ENCODE measurements at places on chromosomes 11 and 22.

- DNase-seq: no peak
Observed at GRCh38 chr22:46429325-46429853, 93.9 kb downstream of the TRMU start.

DNA sequence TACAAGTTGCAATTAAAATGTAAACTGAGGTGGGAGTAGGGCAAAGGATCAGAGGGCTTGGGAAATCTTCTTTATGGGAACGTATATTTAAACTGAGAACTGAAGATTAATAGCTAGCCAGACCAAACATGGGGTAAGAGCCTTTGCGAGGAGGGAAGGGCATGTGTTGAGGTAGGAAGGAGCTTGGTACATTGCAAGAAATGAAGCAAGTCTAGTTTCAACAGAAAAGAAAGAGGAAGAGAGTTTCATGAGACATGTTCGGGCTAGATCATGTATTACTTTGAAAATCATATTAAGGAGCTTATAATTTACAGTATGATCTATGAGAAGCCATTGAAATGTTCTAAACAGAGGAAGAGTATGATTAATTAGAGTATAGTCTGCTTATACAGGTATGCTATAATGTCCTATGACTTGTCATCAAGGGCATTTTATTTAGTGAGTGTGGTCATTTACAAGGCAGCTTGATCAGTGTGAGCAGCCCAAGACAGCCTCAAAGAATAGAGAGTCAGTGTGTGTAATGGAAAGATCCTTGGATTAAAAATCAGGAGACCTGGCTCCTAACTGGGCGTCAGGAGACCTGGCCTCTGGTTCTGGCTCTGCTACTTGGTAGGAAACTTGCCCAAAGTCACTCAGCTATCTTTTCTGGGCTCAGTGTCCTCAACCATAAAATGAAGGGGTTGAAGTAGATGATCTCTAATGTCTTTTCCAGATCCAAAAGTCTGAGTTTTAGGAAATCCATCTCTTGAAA lies 10.9 kb downstream of the GAS2 start:
- DNase-seq: no peak

GRCh38 chr11:2302306-2302895 lies 588 bp downstream of the TSPAN32 start:
- no peak for DNase-seq

DNA sequence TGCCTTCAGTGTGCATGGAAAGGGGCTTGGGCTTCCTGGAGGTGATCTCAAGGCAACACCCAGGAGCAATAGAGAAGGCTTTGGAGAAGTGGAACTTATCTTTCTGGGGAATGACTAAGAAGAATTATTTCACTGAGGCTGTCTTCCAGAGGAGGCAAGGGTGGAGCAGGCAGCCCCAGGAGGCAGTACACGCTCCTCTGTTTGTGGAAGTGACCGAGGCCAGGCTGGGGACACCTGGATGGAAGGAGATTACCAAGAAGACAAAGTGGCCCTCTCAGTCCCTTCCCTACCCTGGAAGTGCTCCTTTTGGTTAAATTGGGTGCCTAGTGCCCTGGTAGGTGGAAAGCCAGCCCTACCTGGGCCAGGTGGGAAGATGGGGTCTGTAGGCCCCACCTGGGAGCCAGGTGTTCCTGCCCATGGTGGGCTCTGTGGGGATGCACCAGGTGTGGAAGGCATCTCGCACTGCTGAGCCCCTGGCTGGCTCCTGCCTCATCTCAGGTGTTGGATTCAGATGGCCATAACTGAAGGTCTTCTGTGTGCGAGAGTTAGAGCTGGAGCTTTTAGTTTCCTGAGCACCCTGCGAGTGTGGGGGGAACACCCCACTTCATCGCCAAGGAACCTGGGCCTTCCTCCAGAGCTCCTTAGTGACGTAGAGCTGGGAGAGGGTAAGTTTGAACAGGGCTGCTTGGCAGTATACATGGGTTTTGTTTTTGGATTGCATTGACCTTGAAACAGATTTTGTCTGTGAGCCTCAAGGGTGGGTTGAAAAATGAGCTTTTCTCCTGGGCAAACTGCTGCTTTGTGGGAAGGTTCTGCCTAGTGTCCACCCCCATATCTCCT lies 46.1 kb downstream of the MICAL2 start:
- DNase-seq: no peak

- DNase-seq: no peak
Observed at GRCh38 chr11:17423533-17424310, 35.3 kb upstream of the KCNJ11 start.

DNA sequence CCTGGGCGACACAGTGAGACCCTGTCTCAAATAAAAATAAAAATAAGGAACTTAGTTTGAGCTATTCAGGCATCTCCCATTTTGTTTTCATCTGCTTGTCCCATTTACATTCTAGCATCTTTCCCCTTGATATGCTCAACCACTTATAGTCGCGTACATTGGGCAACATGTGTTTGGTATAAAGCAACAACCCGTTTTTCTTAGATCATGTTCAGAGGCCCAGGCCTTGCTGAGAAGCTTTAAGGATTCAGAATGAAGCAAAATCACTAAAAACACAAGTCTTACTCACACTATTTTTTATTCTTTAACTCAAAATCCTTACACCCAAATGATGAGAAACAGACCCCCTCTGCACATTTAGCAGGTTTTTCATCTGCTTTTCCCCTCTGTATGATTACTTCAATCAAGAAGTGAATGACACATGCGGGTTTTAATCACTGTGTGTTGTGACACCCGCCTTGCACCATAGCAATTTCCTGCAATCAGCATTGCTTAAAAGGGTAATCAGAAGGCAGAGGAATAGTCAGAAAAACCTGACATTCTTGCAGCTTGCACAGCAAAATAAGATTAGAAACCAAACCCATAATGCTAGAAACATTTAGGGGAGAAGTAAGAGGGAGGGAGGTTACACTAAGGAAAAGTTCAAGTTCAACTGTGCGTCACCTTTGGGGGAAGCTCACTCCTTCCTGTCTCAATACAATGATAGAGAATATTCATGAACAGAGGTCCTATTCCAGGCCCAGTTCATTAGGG lies 25.9 kb downstream of the ALG9 start:
- no peak for DNase-seq

DNA sequence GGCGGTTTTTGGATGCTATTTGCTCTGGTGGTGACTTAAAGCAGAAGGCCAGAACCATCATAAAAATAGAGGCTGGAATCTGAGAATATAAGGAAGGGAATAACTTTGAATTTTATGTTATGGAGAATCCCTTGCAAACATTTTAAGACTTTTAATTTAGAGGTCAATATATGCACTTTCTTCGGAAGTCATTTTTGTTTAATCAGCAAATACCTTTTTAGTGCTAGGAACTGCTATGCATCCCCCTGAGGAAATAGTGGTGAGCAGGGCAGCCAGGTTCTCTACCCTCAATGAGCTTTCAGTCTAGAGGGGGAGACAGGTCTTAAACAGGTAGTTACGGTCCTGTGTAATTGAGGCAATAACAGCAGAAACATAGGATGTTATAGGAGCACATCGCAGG lies 266.5 kb upstream of the MPPED2 start:
- DNase-seq: no peak

GRCh38 chr22:45441138-45441537 lies 27.6 kb downstream of the RIBC2 start:
- no peak for DNase-seq

DNA sequence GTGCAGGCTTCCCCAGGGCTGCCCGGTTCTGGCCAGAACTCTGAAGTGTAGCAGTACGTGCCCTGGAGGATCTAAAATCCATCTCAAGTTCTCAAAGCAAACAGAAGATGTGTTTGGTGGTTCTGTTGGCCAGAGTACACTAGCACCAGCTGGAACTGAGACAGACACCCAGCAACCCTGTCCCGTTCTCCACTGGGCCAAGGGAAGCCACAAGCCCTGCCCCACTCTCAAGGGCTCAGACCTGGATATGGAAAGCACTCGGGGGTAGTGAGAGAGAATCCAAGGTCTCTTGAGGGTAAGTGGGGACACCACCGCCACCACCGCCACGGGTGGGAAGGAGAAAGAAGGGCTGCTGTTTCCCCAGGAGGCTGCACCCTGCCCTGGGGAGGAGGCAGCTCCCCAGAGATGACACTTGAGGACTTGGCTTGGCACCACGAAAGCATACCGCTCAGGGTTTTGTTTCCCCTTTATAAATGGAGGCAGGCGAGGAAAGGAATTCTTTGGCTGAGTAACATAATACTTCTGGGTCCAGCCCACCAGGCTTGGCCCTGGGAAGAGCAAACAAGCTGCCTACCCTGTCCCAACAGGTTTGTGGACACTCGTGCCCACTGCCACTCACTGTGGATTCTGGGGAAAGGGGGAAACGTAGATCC lies 56.1 kb upstream of the POU2AF1 start:
- no peak for DNase-seq

GRCh38 chr22:47168900-47169800 lies 406.7 kb downstream of the TBC1D22A start:
- DNase-seq: no peak

- DNase-seq: no peak
Observed at GRCh38 chr11:40787224-40787623, 672.2 kb downstream of the LRRC4C start.

DNA sequence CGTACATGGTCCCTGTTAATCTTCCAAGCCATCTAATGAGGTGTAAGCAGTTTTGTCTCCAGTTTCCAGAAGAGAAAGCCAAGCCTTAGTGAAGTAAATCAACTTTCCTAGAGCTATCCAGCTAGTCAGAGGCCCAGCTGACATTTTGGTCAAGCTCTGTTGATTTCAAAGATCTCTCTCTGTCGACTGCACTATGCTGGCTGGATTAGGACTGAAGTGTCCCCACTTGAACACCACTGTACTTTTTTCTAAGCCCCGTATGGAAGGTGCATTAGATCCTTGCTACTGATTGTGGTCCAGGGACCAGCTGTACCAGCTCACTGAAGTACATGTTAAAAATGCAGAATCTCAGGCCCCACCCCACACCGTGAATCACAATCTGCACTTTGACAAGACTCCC lies 176.5 kb upstream of the NAV2 start:
- no peak for DNase-seq

DNA sequence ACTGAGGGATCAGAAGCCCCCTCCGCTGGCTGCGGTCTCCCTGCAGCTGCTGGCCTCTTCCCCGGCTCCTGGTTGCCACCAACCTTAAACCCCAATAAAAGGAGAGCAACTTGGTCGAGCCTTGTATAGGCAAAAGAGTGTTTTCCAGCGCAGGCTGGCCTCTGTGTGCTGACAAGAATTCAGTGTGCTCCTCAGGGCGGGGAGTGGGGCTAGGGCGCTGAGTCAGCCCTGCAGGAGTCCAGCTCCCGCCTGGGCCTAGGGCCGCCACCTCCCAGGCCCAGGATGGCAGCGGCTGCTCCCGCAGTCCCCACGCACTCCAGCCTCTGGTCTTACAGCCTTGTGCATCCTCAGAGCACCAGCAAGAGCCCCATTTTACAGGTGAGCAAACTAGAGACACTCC lies at the start of gene SHISAL1:
SHISAL1 (minus strand) TSS at position 186 of the 400 bp plus-strand sequence. CDS start 12,006 bp downstream, outside the sequence.
- no peak for DNase-seq

GRCh38 chr22:22058633-22059290 lies 76.2 kb upstream of the TOP3B start:
- DNase-seq: no peak

DNA sequence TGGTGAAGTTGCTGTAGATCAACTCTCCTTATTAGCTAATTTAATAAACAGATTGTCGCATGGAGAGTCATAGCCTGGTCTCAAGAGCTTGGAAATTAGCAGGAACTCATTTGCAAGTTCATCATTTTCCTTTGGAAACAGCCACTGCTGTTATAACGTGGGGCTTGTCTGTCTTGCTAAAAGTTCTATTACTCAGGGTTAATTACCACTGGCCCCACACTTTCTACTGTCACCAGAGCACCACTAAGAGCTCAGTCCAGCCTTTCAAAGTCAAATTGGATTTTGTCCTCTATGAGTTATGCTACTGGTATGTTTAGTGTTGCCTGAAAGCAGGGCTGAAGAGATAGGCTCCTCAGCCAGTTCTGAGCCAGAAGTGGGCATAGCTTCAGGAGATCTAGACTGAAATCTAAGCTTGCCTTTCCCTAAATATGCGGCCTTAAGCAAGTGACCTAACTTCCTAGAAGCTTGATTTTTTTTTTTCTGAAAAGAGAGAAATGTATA lies 292.2 kb downstream of the INSC start:
- DNase-seq: no peak

GRCh38 chr11:87144252-87144651 lies 106.5 kb downstream of the TMEM135 start:
- DNase-seq: no peak

DNA sequence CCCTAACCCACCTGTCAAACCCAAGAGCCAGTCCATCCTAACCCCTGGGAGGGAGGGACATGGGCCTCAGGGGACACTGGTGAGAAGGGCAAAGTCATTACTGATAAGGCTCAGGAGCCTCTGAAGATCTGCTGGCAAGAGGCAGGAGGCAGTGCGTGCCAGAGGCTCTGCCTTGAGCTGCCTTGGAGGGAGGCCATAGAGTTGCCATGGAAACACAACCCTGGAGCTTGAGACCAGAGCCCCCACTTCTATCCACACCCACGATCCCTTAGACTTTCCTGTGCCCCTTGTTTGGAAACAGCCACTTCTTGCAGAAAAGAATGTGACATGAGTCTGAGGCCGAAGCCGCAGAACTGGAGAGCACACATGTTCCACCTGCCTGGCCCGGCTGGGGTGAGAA lies 89.7 kb upstream of the CSNK2A3 start:
- DNase-seq: no peak

DNA sequence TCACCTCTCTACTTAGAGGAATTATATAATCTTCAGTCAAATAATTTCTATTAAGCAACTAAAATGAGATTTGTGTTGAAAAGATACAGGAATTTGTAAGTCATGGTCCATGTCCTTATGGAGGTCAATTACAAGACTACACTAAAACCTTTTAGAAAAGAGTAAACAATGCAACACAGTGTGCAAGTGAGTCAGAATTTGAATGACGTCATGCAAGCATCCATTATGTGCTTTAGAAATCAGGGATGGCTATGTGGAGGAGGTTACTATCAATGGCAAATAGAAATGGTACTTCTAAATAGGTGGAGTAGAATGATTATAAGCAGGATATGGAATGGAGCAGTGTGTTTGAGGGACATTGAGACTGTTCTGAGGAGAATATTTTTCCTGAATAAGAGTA lies 16.6 kb downstream of the OR10D3 start:
- no peak for DNase-seq

GRCh38 chr11:3665336-3666022 lies 5.7 kb downstream of the CHRNA10 start:
- DNase-seq: no peak

DNA sequence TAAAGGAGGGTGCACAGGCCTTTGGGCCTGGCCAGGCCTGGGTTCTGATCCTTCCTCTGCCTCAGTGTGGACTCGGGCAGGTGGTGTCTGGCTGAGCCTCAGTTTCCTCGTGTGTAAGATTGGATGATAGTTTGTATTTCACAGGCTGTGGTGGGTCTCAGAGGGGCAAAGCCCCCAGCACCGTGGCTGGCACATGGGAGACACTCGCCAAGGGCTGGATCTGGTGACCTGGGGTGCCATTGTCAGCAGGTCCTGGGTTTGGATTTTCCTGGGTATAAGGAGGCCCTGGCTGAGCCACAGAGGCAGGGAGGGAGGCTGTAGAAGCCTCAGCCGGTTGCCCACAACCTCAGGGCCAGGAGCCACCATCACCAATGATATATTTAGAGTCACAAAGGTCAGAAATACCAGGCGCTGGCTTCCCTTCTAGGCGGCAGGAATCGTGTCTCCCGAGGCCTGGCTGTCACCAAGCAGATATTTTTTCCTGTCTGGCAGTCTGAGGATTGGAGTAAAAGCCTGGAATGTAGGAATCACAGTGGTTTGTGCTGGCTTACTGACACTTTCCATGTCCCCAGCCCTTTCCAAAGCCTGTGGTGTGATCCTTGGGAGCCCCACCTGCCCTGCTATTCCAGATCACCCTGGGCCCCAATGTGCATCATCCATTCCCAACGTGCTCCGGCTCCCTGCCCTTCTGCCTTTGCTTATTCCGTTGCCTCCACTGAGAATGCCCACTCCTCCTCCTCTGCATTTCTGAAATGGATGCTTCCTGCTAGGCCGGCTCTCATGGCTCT lies 15.6 kb downstream of the KCNC1 start:
- DNase-seq: no peak

GRCh38 chr11:64643920-64644646 lies 53.1 kb downstream of the SLC22A12 start:
- DNase-seq: no peak

Measured in activated T-cell treated with anti-CD3 and anti-CD28 coated beads for 1 hour (primary cell).